Tongue (tissue), 3 donors: ENCODE measurements at places on chromosomes 7 and 10. TPM values are rescaled to one million over a fixed set of nuclear protein-coding genes. Genes with fewer than 3 reads are reported as not detected.

Gene CCL24
- total RNA-seq: not detected

Gene TYW1B
- total RNA-seq: 6.2 TPM

Gene CPEB3
- 7.2 TPM for total RNA-seq

Gene SEMA3D
- 18.1 TPM for total RNA-seq

Gene KAZALD1
- total RNA-seq: 20.5 TPM

Gene OGDHL
- 1.4 TPM for total RNA-seq

Gene SPDYE11
- total RNA-seq: not detected

Gene SORCS3
- total RNA-seq: 1.4 TPM

Gene ZNF853
- total RNA-seq: 26.1 TPM

Gene VSTM2A
- 0.82 TPM for total RNA-seq

Gene AKR1D1
- not detected for total RNA-seq

Gene ATOH7
- 0.82 TPM for total RNA-seq

Gene DGKB
- total RNA-seq: 2.6 TPM

Gene ENTPD1
- 33.5 TPM for total RNA-seq

Gene SLIT1
- total RNA-seq: 0.72 TPM

Gene AHR
- total RNA-seq: 72.7 TPM

Gene PARG
- 44.0 TPM for total RNA-seq

Gene LIPN
- total RNA-seq: not detected
